Karpas-422 (cell line): ENCODE measurements at places on chromosomes 3 and 15. TPM values are rescaled to one million over a fixed set of nuclear protein-coding genes. Genes with fewer than 3 reads are reported as not detected.

PTX3 gene
- not detected in 2 replicates for total RNA-seq

TMCO5A gene
- total RNA-seq, result not detected in 2 replicates

HRG gene
- not detected in 2 replicates for total RNA-seq

CPNE9 gene
- 0.18 TPM in 1 of 2 replicates, not detected in the other for total RNA-seq

FBXL22 gene
- total RNA-seq, result 0.15 TPM in 1 of 2 replicates, not detected in the other

ADGRG7 gene
- total RNA-seq, result not detected in 2 replicates

AMIGO3 gene
- 3.8 TPM in 1 of 2 replicates, not detected in the other for total RNA-seq

MYZAP gene
- total RNA-seq, result not detected in 2 replicates

CGNL1 gene
- not detected in 2 replicates for total RNA-seq

GOLGA8Q gene
- not detected in 2 replicates for total RNA-seq
